Occipital lobe (tissue), 3 donors: ENCODE measurements at places on chromosomes 12 and 14.

- DNase-seq, result no peak
Measured at GRCh38 chr14:103657471-103657870, 28.5 kb downstream of the KLC1 start.

GRCh38 chr14:92917041-92917940 is 5.7 kb upstream of the CHGA start:
- DNase-seq, result no peak

GRCh38 chr14:97930166-97930565 is 1133.0 kb downstream of the VRK1 start:
- DNase-seq, result no peak

- no peak for DNase-seq
Measured at GRCh38 chr12:124024776-124025175, 51.8 kb downstream of the ZNF664 start.

DNA sequence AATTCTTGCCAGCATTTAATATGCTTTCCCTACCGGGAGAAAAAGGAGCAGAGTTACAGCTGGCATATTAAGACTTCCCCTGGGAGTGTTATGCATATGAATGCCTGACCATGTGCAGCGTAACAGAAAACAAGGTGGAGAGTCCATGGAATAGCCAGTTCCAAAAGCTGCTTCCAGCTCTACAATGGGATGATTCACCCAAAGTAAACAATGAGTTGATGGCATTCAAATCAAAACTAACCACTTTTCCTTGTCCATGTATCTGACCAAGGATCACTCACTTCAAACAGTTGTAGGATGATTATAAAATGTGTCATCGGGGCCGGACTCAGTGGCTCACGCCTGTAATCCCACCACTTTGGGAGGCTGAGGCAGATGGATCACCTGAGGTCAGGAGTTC is 48.1 kb upstream of the BICDL1 start:
- no peak for DNase-seq

DNA sequence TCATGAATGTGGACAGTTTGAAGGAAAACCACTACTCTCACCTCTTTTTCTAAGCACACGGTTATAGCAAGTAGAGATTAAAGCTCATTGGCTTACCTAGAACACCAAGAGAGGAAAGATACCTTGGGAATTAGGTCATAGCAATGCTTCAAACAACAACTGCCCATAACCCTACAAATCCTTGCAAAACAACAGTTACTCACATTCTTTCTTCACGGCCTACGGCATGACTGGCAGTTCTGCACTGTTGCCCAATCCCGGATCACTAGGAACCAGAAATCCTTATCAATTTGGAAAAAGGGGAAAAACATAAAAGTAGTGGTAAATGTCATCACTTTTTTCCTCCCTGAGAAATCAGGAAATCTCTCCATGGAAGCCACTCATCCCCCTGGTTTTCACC is 9.6 kb upstream of the ISM2 start:
- no peak for DNase-seq

- no peak for DNase-seq
Measured at GRCh38 chr14:69190191-69190590, 1.1 kb upstream of the EXD2 start.

DNA sequence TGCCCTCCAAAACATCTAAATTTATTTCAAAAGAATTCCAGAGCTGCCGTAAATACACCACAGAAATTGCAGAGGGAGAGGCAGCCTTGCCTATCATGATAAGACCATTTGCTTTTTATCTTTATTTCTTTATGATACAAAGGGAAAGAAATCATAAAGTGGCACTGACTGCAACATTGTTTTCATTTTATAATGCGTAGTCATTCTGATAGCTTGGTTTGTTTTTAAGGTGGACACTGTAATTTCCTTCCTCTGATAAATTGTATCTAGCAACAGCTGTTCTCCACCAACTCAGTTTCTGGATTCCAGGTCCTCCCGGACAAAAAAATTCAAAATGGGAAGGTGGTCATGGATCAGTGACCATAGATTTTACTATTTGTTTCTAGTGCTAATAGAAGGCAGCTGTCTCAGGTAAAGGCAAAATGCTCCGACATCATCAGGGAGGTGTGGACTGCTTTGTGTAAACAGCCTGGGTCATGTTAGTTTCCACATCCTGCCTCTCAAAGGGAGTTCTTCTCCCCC is 623 bp upstream of the TSPAN8 start:
- DNase-seq, result no peak

DNA sequence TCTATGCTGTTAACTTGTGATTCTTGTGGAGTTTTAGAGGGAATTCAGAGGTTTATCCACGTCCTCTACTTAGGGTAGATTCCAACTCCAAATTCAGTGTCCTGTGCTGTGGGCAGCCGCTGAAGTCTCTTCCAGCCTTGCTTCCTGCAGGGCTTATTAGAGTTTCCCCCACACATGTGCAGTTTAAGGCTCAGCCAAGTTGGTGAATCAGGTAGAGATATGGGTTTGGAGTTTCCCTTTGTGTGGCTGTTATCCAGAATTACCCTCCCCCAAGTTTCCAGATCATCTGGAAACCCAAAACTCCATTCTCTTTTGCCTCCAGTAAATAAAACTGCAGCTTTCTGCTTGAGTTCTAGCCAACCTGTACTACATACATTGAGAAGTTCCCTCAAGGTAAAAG is 853.7 kb downstream of the GALC start:
- DNase-seq, result no peak

GRCh38 chr14:70943838-70944237 is 36.6 kb downstream of the PCNX1 start:
- DNase-seq, result no peak

GRCh38 chr14:105340821-105341733 is 26.5 kb downstream of the PACS2 start:
- no peak for DNase-seq

DNA sequence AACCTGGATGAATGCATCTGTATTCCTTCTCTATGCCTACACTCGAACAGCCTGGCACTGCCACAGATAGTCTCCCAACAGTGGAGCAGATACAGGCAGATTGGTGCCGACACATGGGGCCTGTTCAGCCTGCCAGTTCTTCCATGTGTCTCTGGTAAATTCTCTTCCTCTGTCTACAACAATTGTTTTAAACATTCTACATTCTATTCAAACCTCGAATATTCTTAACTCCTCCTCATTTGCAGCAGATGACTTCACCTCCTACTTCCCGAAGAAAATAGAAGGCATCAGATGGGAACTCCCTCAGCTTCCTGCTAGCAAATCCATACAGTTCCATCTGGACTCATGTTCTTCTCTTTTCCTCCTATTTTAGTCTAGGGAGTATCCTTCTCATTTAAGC is 43.1 kb upstream of the OTOGL start:
- peak; percentile 50 for DNase-seq

DNA sequence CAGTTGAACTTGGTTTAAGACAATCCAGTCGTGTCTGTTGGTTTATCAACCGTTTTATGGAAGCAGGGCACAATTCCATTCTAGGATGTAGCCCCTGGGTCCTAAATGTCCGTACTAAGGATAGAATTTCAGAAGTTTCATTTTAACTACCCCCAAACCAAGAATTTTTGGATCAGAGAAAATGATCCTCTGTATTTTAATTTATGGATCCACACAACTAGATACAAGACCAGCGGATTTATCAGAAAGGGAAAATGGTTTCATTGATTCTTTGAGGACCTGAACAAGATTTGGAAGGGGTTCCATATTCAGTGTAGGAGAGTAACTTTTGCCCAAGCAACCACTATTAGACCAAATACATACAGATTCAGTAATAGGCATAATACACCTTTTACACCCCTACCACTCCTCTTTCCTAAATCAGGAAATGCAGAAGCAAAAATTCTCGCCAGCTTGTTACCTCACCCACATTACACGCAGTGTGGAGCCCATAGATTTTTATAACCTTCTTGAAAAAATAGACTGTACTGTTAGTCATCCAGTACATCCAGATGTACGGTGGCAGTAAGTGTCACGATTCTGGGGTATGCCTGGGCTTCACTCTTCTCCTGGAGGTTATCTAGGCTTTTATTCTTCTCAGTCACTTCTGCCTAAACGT is 1.4 kb upstream of the FBXL14 start:
- no peak for DNase-seq

DNA sequence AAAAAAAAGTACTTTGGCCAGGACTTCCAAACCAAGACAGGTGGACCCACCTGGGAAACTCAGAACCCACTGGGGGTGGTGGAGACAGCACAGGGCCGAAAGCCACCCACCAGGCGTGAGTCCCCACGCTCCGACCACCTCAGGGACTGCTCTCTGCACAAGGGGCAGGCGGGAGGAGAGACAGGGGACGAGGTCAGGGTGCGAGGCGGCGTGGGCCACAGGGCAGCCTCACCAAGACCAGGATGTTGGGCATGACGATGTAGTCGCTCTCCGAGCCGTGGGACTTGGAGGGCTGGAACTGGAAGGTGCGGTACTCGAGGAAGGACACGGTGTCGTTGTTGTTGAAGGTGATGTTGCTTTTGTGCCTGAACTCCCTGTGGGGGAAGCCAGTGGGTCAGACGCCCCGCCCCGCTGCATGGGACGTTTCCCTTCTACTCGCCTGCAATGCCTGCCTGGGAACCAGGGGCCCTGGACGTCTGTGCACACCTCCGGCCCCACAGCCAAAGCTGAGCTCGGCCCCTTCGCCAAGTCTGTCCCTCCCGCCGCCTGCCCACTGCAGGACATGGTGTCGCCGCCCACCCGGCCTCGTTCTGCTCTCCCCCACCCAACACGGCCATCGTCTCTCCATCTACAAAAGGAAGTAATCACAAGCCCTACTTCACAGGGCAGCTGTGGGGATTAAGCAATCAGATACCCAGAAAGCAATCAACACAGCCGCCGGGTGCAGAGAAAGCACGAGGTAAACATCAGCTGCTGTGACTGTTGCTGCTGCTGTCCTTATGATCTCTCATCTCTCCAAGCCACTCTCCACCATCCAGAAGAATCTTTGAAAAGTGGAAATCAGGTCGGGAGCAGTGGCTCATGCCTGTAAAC is 48.7 kb downstream of the SCARB1 start:
- no peak for DNase-seq

DNA sequence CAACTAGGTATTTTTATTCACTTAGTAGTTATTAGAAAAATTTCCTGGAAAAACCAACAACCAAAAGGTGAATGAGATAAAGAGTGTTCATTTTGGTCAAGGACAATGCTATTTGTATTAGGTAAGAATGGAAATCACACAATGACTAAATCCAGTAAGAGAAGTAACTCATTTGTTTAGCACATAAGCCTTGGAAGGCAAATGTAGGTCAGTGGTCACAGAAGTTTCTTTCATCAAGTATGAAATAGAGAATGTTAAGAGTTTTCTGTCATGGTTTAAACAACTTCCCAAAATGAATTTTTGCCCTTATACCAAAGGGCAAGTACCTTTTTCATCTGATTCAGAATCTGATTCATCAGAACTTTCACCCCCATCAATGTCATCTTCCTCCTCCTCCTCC is 101.7 kb downstream of the KIF21A start:
- DNase-seq, result no peak

- no peak for DNase-seq
Measured at GRCh38 chr14:101288436-101289229, 272.7 kb upstream of the DIO3 start.

GRCh38 chr12:43222796-43223195 is 329.2 kb downstream of the ADAMTS20 start:
- no peak for DNase-seq
